ENCODE measurements at places on chromosomes 2 and 18. TPM values are rescaled to one million over a fixed set of nuclear protein-coding genes. Genes with fewer than 3 reads are reported as not detected.

The MCM6 gene
- total RNA-seq: 94.6 TPM

The MDH1B gene
- total RNA-seq: 0.34 TPM

The KCNG2 gene
- not detected for total RNA-seq

The CAPN13 gene
- 3.3 TPM for total RNA-seq

The GNAL gene
- total RNA-seq: 24.5 TPM

All from Caco-2 (cell line).